ENCODE measurements at places on chromosomes 6 and 20.
A peak's percentile ranks its signal among the peaks of the same experiment; 100 is the strongest.

DNA sequence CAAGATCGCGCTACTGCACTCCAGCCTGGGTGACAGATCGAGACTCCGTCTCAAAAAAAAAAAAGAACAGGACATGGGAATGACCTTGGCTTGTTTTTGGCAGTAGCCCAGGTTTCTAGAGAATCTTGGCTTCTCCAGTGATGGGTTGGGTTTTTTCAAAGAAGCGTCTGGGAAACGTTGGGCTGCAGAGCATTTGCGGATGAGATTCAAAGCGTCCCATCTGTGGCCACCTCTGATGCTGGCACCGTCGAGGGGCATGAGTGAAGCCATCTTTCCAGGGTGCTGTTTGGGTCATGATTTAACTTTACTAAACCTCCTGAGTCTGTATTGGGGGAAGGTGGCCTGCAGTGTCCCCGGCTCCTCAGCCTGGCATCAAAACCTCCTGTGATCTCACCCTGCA, 43.2 kb upstream of the SRF start:
- no peak for DNase-seq

DNA sequence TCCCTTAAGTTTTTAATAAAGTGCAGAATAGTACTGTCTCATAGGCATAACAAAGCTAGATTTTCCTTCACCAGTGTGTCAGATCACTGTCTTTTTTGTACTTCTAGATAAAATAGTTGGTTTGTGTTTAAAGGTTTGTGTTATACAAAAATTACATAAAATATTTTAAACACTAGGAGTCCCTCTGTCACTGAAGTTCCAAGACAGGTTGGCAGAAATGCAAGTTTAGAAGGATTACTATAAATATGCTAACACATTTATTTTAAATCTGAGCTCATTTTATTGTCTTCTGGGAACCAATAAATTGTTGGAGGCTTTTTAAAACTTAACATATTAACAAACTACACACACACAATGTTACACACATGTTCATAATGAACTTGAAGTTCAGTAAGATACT, 30.8 kb upstream of the RUNX2 start:
- no peak for DNase-seq

DNA sequence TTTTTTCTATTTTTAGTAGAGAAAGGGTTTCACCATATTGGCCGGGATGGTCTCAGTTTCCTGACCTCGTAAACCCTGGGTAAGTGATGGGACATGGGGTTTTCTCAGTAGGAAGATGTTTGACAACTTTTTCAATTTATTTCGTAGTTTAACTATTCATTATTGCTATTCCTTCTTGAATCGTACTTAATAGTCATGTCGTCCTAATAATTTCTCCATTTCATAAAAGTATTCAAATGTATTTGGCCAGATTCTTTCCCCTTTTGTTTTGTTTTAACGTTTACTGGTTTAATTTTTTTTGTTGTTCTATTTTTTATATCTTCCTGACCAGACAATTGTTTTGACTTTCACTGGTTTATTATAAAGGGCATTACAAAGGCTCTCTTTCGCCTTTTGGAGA, 16.3 kb downstream of the GPX5 start:
- DNase-seq, result no peak

DNA sequence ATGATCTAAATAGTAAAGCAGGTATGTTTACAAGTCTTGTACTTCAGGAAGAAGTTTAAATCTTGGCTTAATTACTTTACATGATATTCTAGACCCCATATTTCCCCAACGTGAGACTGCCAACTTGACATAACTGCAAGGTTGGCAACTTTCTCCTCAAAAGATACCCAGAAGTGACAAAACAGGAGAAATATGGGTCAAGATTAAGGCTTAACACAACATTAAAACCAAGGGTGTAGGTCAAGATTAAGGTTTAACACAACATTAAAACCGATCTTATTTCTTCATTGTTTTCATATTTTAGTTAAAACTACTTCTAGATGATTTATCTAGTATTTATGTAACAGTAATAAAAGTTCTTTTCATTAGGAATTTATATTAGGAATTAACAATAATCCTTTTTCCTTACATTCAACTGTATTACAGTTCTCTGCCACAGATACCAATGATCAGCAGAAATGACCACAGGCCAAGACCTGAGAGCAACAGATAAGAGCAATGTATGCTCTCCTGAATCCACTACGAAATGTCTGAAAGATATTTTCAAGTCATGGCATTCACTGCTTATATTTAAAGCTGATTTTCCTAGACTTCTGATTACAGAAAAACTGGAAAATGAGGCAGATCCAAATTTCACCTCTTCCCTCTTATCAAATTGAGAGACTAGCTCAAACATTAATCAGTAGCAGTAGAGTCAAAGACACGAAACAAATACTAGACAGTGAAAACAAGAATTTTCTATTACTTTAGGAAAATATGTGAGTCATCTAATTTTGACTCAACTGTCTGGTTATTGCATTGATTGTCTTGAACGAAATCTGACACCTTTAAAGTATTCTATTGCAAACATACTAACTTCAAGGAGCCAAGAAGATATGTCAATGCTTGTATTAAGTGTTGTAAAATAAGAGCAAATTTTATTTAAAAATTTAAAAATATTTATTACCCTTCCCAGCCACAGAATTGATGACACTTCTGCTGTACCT, 72.3 kb downstream of the RNGTT start:
- DNase-seq, result no peak

GRCh38 chr6:142946924-142947713, 2.1 kb upstream of the HIVEP2 start:
- DNase-seq, result peak; percentile 10

- DNase-seq, result no peak
These were observed 353.5 kb upstream of the IRAK1BP1 start for GRCh38 chr6:78513856-78514255.
